ENCODE measurements at places on chromosomes 6 and 20.

GRCh38 chr6:72675396-72675795, 53.5 kb downstream of the KCNQ5 start:
- DNase-seq: no peak

GRCh38 chr6:139872665-139873064, 498.2 kb upstream of the CITED2 start:
- no peak for DNase-seq

GRCh38 chr6:63804381-63804956, 168.9 kb downstream of the PHF3 start:
- DNase-seq: no peak

DNA sequence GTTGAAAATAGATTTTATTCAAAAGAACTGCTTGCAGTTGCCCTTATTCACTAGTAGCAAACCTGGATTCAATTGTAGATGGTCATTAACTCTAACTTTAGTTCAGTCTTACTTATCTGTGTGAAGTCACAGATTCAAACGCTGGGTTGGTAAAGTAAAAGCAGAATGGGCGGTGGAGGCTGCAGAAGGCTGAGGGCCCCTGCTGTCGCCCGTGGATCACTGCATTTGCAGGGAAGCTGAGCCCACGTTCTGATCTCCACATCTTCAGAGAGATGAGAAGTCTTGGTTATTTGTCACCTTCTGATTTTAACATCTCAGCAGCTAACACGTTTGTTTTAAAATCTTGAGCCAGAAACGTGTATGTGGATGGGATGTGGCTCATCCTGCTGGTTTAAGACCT, 75.1 kb downstream of the SNX9 start:
- peak; percentile 32 for DNase-seq

- no peak for DNase-seq
Observed at GRCh38 chr6:44452725-44453124, 65.2 kb downstream of the CDC5L start.

DNA sequence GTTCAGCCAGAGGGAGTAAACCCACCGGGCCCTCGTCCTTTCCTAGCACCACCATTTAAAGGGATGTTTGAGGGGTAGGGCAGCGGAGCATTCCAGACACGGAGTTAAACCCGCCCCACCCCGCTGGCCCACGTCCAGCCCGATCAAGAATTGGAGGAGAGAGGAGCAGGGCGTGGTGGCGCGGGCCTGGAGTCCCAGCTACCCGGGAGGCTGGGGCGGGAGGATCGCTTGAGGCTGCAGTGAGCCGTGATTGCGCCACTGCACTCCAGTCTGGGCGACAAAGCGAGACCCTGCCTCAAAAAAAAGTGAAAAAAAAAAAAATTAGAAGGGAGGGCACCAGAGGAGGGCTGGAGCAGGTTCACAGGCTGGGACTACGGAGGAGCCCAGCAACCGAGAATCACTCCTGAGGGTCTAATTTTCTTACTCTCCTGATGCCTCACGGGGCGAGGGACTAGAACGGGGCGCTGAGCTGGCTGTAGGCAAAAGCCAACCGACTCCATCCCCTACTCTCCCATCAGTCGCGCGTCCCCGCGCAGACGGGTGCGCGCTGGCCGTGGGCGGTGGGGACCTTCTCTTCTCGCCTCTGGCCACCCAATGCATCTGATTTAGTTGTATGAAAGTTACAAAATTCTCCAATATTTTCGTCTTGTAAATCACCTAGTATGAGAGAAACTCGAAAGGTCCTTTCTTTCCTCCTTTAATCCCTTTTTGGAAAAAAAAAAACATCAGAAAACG, 6.1 kb upstream of the HSPA1B start:
- DNase-seq: peak; percentile 31

Data from T-cell (primary cell).